Heart right ventricle (tissue), 16 donors: ENCODE measurements at places on chromosomes 4 and X. TPM values are rescaled to one million over a fixed set of nuclear protein-coding genes. Genes with fewer than 3 reads are reported as not detected.

Gene POLA1
- 7.1 TPM for total RNA-seq

- H3K27me3 ChIP-seq = no peaks in the 10 kb centered on the region
- no peaks in the 10 kb centered on the region for H3K36me3 ChIP-seq
- DNase-seq = no peak
- H3K4me1 ChIP-seq = no peaks in the 10 kb centered on the region
- H3K4me3 ChIP-seq = no peak overlapping the region
These were observed 241.2 kb downstream of the ARHGAP24 start for GRCh38 chr4:85715991-85716737.

Gene SCOC
- total RNA-seq = 61.8 TPM

- no peaks in the 10 kb centered on the region for H3K4me1 ChIP-seq
- DNase-seq = peak; percentile 19
- no peak overlapping the region for H3K27ac ChIP-seq
- peaks cover 5% of the 10 kb centered on the region for H3K36me3 ChIP-seq
- no peaks in the 10 kb centered on the region for H3K27me3 ChIP-seq
These were observed 77.5 kb downstream of the ELF2 start for GRCh38 chr4:139099366-139099982.

DNA sequence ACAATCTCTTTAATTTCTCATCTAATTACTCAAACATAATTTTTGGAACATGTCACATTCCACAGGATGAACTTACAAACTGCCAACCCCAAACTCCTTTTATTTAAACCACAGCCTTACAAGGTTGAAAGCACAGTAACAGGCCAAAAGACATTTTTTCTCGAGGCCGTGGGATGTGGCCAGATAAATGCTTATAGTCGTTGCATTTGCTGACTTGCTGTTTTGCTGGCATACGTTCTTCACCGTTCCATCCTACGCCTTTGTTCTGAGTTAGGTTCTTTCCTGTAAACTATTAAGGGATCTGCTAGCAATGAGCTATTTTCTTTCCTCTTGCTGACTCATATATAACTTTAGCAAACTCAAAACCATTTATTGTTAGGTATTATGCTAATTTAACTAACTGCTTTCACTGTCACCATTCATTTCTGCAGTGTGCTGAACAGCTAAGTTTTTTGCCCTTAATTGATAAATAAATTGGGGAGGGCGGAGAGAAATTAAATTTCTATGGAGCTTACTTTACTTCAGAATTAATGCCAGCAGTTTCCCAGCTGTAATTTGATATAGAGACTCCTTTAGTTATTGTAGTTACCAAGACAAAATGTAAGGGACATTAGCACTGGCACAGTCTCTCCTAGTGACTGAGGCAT, 135.1 kb upstream of the PACRGL start:
- H3K27me3 ChIP-seq = no peaks in the 10 kb centered on the region
- H3K4me1 ChIP-seq = no peaks in the 10 kb centered on the region
- no peak overlapping the region for H3K27ac ChIP-seq
- H3K36me3 ChIP-seq = no peaks in the 10 kb centered on the region

Gene BMP3
- total RNA-seq = not detected
